A549 treated with CpdA at 1 μM for 4 hours (cell line): ENCODE measurements at places on chromosomes 13 and 19. TPM values are rescaled to one million over a fixed set of nuclear protein-coding genes. Genes with fewer than 3 reads are reported as not detected.

Gene KASH5
- total RNA-seq: not detected in 5 replicates

Gene WASF3
- total RNA-seq: 0.08 to 0.21 TPM (median 0.14 TPM) in 5 replicates

Gene SAFB
- total RNA-seq: 58.8 to 63.8 TPM (median 62.6 TPM) in 5 replicates

Gene SIGLECL1
- total RNA-seq: not detected in 5 replicates

Gene DCAF15
- total RNA-seq: 14.2 to 21.2 TPM (median 20.4 TPM) in 5 replicates

Gene DENND1C
- total RNA-seq: 0.19 to 0.30 TPM (median 0.27 TPM) in 5 replicates

Gene ZNF626
- total RNA-seq: not detected in 5 replicates

Gene PRSS57
- total RNA-seq: 0.13 TPM in 1 of 5 replicates, not detected in the others

Gene TNFSF13B
- 0.09 TPM in 1 of 5 replicates, not detected in the others for total RNA-seq

Gene ZIC5
- total RNA-seq: 2.9 to 4.0 TPM (median 3.2 TPM) in 5 replicates

Gene C13orf42
- total RNA-seq: not detected in 5 replicates

Gene GNG7
- 0.05 to 0.09 TPM (median 0.06 TPM) in 4 of 5 replicates, not detected in the other for total RNA-seq

Gene BICRA
- 12.0 to 16.8 TPM (median 13.9 TPM) in 5 replicates for total RNA-seq

Gene LILRA5
- not detected in 5 replicates for total RNA-seq

Gene SIRT6
- total RNA-seq: 22.0 to 32.6 TPM (median 31.3 TPM) in 5 replicates

Gene APOE
- total RNA-seq: 11.0 to 19.4 TPM (median 15.3 TPM) in 5 replicates

Gene ZNF226
- total RNA-seq: 19.3 to 23.0 TPM (median 19.8 TPM) in 5 replicates

Gene ZNF844
- total RNA-seq: not detected in 5 replicates

Gene DMKN
- 30.7 to 39.2 TPM (median 32.3 TPM) in 5 replicates for total RNA-seq

Gene ZNF850
- total RNA-seq: 0.44 to 0.88 TPM (median 0.77 TPM) in 5 replicates

Gene FREM2
- total RNA-seq: not detected in 5 replicates

Gene ASPDH
- total RNA-seq: not detected in 5 replicates
